Renal cortical epithelial cell (primary cell): ENCODE measurements at places on chromosomes 5 and 9. TPM values are rescaled to one million over a fixed set of nuclear protein-coding genes. Genes with fewer than 3 reads are reported as not detected.

DNA sequence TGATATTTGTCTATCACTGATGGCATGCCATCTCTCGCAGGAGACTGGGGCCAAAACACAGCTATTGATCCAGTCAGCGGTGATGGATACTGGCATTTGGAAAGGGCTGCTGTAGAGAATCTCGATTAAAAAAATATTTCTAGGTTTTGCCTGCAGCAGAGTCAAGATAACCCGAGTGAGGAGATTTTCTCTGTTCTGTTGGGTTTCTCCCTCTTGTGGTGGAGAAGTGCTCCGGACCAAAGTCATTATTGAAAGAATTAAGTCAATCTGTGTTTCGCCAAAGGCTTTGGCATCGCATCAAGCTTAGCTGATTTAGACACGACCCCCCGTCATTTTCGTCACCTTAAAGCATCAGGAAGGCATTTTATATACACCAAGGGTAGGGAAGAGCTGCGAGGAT, 97.1 kb upstream of the IRX2 start:
- no peak for DNase-seq

DNA sequence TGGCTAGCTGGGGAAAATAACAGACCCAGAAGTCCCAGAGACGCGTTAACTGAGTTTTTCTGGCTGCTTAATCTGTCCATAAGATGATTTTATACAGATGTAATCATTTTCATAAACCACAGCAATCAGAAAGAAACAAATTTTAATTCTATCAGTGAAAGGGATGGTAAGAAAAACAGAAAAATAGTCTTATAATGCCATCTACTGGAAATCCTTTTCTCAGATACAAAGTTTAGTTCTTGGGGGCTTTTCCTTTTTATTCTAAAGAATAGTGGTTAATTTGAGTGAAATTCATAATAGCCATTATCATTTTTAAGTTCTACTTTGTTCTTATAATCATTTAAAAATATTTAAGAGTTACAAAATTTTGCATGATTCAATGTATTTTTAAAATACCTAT, 44.4 kb downstream of the DROSHA start:
- DNase-seq, result no peak

DNA sequence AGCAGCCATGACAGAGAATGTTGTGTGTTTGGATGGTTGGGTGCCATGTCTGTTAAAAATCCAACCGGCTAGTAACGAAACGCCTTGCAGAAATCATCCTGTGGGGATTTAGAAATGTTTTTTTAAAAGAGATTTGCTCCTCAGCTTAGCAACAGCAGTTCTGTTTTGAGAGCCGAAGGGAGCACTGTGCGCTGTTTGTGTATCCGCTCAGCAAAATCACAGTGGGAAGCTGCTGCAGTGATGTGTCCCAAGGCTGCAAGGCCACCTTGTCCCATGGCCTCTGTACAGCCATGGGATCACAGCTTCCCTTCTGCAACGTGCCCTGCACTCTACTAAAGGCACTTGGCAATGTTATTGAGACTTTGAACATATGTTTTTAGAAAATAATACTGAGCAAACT, 40.9 kb downstream of the TRIO start:
- DNase-seq, result no peak

DNA sequence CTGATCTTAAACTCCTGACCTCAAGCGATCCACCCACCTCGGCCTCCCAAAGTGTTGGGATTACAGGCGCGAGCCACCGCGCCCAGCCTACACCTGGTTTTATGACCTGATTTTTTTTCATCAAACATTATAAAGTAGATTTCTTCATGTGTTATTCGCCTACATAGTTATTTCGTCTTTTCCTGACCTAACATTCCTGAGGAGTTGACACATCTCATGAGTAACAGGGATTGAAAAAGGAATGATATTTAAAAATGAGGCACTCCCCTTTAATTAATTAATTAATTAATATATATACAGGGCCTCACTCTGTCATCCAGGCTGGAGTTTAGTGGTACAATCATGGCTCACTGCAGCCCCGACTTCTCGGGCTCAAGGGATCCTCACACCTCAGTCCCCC, 20.2 kb upstream of the MTMR12 start:
- DNase-seq, result no peak

DNA sequence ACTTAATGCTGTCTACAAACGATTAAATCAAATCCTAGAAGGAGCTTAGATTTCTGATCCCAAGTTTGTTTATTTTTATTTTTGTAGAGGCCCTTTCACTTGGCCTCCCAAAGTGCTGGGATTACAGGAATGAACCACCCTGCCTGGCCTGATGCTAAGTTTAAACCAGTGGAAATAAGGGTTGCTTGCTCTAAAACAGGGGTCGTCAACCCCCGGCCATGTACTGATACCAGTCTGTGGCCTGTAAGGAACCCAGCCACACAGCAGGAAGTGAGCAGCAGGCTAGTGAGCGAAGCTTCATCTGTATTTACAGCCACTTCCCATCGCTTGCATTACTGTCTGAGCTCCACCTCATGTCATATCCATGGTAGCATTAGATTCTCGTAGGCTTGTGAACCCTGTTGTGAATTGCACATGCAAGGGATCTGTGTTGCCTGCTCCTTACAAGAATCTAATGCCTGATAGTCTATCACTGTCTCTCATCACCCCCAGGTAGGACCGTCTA, 11.4 kb downstream of the TTC1 start:
- DNase-seq, result no peak

- peak; percentile 98 for DNase-seq
Measured at GRCh38 chr5:148913985-148914431, 87.6 kb downstream of the ADRB2 start.

GRCh38 chr9:121359351-121360294, 10.4 kb downstream of the STOM start:
- DNase-seq, result peak; percentile 59

DNA sequence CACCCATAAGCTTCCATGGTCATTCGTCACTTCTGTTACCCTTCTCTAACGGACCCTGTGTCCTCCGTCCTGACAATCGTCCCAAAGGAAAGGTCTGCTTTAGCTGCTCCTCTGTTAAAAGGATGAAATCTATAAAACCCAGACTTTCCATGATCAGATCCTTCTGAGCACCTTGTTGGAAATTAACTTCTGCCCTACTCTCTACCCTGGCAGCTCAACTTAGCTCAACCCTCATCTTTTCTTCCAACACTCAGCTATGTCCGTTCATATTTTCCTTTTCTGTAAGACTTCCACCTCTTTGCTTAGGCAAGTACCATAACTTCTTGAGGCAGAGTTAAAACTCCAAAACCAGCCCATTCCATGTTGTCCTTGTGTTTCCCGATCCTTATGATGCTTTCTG, 205.4 kb downstream of the SPATA31A6 start:
- no peak for DNase-seq

GRCh38 chr9:75152416-75152815, 64.1 kb downstream of the OSTF1 start:
- no peak for DNase-seq

- DNase-seq, result no peak
Measured at GRCh38 chr9:123345567-123345955, 10.4 kb upstream of the CRB2 start.

GRCh38 chr5:135800656-135801055, 33.8 kb upstream of the SLC25A48 start:
- DNase-seq, result no peak

GRCh38 chr5:171882118-171882517, 96.5 kb downstream of the SMIM23 start:
- DNase-seq, result no peak

DNA sequence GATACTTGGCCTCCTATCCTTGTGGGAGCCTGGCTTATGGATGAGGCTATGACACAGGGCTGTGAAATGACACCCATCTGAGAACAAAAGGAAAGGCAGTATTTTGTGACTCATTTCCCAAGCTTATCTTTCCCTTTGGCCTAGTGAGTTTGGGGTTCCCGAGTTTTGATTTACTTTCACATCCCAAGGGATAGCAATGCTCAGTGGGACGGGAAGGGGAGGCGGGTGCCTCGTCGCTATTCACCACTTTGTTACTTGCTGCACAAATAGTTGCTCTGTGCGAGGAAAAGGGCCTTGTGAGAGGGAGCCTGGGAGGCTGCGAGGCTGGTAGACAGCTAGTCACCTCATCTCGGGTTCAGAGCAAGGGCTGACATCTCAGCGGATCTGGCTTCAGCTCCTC, 59.1 kb upstream of the ENTREP1 start:
- DNase-seq, result no peak

DNA sequence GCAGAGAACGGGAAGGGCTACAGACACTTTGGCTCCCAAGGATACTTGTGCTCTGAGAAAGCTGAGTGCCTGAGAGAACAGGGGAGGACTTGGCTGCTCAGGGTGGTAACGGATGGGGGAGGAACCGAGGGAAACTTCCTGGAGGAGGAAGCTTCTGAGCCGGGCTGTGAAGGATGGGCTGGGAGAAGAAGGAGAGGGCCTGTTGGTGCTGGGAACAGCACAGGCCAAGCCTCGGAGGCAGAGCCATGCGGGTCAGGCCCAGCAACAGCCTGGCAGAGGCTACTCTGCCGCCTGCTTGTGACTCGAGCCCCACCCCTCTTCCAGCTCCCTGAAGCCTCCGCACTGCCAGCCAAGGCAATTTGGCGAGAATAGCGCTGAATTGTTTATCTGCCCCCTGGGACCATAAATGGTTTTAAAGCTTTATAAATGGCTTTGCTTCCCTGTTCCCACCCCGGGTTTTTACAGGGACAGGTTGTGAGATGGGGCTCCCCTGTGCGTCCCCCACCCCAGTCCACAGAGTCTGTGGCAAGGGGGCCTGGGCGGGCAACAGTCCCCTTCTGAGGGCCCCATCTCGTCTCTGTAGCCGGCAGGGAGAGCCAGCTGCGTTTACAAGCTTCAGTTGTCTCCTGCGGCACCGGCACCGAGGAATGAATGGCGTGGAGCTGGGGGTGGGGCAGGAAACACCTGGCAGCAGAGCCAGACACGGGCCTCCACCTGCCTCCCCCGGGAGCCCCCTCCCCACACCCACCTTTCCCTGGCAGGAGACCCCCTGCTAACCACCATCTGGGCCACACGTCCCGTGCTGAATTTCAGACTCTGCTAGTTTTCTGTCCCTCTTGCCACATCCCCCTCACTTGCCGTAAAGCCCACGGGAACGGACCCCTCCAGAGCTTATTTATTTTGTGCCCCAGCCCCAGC, 24.4 kb downstream of the FAM163B start:
- DNase-seq, result no peak

DNA sequence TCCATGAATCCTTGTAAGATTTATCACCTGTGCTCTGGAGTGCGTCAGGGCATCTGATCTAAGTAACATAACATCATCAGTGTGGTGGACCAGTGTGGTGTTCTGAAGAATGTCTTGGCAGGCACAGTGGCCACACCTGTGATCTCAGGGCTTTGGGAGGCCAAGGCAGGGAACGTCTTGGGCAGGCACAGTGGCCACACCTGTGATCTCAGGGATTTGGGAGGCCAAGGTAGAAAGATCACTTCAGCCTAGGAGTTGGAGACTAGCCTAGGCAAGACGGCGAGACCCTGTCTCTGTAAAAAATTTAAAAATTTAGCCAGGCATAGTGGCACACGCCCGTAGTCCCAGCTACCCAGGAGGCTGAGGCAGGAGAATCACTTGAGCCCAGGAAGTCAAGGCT, 185.5 kb downstream of the CACNA1B start:
- DNase-seq, result no peak

- DNase-seq, result peak; percentile 75
Measured at GRCh38 chr5:102809033-102809432, 53.9 kb downstream of the PAM start.

DNA sequence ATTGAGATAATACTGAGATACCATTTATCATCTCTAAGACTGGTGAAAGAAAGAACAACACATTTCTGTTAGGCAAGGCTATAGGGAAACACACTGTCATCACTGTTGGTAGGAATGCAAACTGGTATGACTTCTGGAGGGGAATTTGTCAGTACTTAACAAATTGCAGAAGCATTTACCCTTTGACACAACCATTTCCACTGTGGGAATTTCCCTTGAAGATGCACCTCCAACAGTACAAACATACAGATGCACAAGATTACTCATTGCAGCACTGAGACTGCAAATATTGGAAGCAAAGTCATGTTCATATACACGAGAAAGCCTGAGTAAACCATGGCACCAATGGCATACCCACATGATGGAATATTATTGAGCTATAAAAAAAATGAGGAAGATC, 17.6 kb downstream of the GM2A start:
- DNase-seq, result peak; percentile 29

DNA sequence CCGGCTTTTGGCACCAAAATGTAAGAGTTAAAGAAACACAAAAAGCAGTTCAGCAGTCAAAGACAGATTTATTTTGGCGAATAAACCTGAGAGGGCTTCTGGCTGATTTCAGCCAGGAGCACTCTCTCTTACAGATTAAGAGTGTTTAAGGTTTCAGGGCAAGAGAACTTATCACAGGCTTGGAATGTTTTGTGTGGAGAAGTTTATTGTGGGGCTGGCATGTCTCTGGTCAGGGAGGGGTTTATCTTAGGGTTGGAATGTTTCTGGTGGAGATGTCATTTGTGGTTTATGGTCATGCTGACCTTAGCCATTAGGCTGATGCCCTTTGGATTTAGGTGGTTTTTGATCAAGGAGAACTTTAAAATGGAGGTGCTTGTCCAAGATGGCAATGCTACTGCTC, 622.3 kb upstream of the PTPRD start:
- DNase-seq, result no peak

DNA sequence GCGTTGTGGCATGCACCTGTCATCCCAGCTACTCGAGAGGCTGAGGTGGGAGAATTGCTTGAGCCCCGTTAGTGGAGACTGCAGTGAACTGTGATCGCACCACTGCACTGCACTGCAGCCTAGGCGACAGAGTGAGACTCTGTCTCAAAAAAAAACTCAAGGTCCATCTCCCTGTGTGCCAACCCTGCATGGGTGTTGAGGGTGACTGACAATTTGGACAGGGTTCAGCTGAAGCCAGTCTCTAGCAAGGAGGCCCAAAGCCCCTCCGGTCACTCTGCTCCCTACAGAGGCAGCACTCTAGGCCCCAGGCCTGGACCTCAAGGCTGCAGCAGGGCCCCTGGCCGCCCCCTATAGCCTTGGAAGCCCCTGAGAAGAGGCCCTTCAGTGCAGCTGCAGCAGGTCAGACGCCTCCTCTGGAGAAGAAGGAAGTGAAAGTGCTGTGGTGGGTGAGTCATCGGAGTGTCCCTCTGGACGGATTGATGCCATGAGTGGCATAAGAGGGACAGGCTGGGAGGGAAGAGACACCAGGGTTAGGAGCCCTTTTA, 39.2 kb upstream of the NEK6 start:
- peak; percentile 69 for DNase-seq

IL4 gene
- not detected in 2 replicates for total RNA-seq

GPX3 gene
- total RNA-seq, result 5.2 and 102 TPM in 2 replicates

ARHGEF28 gene
- 74.5 and 112 TPM in 2 replicates for total RNA-seq

FOXD4L6 gene
- total RNA-seq, result 0.10 and 0.17 TPM in 2 replicates

WDR5 gene
- 18.4 and 23.1 TPM in 2 replicates for total RNA-seq

SLC28A3 gene
- 0.15 and 0.69 TPM in 2 replicates for total RNA-seq

NKD2 gene
- 0.10 TPM in 1 of 2 replicates, not detected in the other for total RNA-seq

PRDM9 gene
- not detected in 2 replicates for total RNA-seq

ZNF483 gene
- 5.7 and 6.7 TPM in 2 replicates for total RNA-seq

CHSY3 gene
- total RNA-seq, result 0.70 and 2.1 TPM in 2 replicates

STK32A gene
- 0.69 and 3.0 TPM in 2 replicates for total RNA-seq

TUSC1 gene
- total RNA-seq, result 15.5 and 18.5 TPM in 2 replicates

SPINK4 gene
- not detected in 2 replicates for total RNA-seq

HK3 gene
- 0.05 and 0.17 TPM in 2 replicates for total RNA-seq
